ENCODE measurements at places on chromosomes 7 and 10.
A peak's percentile ranks its signal among the peaks of the same experiment; 100 is the strongest.

- no peak for DNase-seq
These were observed 166.3 kb downstream of the TNS3 start for GRCh38 chr7:47415318-47416212.

GRCh38 chr10:7277867-7278266 lies 133.0 kb downstream of the SFMBT2 start:
- no peak for DNase-seq

GRCh38 chr10:27998178-27998953 lies 513 bp downstream of the ODAD2 start:
- DNase-seq: peak; percentile 2

- no peak for DNase-seq
These were observed 281.2 kb downstream of the SKAP2 start for GRCh38 chr7:26583094-26583648.

GRCh38 chr7:12951397-12951801 lies 264.0 kb downstream of the ARL4A start:
- no peak for DNase-seq

DNA sequence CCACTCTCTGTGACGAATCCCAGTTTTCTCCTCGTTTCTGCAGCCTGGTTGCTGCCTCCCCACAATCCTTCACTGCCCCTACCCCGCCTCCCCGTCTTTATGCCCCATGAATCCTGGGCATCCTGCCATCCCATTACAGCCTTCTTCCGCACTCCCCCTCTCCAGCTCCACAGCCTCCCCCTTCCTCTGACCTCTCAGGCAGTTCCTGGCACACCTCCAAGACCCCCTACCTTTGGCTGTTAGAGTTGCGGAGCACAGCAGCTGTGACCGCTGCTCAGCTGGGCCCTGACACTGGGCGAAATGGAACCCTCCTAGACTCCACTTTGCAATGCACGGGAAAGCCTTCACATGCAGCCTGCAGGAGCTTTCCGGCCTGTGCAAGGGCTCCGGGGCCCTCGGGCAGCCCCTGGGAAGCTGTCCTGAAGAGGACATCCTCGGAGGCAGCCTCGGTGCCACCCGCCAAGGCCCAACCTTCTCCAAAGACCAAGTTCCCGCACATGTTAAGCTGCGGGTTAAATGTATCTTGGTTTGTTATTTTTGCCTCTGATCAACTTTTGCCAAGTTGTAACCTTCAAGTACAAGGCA lies 400.7 kb upstream of the MKI67 start:
- no peak for DNase-seq

GRCh38 chr7:42567051-42567450 lies 330.0 kb upstream of the GLI3 start:
- no peak for DNase-seq

DNA sequence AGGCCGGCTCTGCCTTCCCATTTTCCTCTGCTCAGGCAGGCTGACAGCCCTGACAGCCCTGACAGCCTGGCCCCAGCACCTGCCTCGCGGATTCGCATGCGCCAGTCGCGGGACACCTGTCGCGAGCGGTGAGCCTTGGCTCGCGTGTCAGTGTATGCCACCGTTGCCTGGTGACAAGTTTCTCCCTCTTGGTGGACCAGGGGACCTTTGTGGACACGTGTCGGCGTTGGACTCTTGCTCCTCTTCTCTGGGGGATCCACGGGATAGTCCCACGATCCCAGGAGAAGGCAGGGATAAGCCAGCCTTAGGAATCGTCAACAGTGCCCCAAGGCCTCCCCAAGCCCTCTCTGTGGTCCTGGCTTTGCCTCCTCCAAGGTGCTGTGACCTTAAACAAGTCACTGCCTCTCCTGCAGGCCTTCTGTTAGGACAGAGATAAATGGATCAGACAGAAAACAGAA lies 18.1 kb upstream of the ZNF273 start:
- no peak for DNase-seq

DNA sequence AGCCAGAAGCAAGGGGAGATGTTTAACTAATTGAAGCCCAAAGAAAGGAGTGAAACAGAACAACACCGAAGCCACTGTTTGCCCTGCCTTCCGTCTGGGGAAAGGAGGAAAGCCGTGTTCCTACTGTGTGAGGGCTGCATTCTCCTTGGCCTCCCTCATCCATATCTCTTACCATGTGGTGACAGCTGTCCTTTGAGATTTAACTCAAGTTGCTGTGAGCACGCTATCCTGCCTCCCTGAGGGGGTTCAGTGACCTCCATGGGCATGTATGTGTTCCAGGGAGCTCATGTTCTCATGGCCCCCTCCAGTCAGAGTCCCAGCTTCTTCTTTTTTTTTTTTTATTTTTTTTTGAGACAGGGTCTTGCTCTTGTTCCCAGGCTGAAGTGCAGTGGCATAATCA lies 26.2 kb upstream of the CRHR2 start:
- DNase-seq: no peak

DNA sequence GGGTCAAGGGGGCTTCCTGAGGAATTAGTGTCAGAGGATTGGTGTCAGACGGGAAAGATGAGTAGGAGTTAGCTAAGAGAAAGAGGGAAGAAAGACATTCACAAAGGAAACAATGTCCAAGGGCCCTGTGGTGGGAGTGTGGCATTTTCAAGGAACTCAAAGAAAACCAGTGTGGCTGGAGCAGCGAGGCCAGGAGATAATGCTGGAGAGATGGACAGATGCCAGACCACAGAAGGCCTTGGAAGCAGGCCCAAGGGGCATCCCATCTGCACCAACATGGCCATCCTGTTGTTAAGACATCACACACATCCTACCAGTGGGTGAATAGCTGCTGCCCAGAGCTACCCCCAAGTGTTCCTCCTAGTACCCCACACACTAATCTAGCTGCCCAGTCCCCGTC lies 36.1 kb upstream of the CUL1 start:
- no peak for DNase-seq

- no peak for DNase-seq
These were observed 82.3 kb downstream of the FAM241B start for GRCh38 chr10:69712342-69712741.

GRCh38 chr10:123301077-123301857 lies 147.1 kb downstream of the BUB3 start:
- DNase-seq: no peak

DNA sequence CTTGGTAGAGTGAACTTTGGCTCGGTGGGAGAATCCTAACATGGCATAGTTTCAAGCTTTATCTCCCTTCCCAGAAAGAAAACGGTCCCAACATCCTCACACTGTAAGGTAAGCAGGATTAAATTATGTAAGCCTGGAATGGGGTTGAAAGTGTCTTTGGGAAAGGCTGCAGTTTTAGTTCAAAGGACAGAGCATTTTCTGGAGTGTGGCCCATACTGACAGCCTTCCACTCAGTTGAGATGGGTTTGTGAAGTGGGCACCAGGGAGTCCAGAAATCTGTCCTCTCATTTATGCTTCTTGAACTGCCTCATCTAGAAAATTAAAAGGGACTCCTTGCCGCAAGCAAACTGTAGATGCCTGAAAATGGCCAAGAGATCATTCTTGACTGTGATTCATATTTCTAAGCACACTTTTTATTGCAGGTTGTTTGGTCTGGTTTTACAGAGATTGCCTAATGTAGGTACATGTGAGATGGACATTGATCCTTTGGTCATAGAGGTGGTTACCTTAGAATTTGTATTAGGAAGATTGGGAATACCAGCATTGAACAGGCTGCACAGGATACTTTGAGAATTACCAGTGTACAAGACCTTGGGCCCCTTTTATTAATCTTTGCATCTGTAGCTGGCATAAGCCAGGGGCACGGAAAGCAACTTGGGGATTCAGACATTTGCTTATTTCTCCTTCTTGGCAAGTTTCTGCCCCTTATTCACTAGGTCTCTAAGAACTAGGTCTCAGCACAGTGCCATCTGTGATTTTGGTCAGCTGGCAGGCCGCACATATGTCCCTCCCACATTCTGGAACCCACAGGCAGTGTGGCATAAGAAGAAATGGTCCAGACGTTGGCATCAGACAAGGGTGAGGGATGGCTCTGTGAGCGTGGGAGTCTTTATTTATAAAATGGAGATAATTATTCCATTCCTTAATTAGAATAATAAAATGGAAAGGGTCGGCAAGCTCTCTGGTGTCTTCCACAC lies 125.9 kb downstream of the GLCCI1 start:
- no peak for DNase-seq

DNA sequence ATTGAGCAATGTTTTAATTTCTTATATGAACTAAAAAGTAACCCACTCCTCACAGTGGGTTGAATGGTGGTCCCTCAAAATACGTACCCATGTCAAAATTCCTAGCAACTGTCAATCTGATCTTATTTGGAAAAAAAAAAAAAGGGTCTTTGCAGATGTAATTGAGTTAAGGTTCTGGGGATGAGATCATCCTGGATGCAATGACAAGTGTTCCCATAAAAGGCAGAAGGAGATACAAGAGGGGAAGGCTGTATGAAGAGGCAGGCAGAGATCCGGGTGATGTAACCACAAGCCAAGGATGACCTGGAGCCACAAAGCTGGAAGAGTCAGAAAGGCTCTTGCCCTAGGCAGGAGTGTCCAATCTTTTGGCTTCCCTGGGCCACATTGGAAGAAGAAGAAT lies 516.3 kb upstream of the MKI67 start:
- no peak for DNase-seq

DNA sequence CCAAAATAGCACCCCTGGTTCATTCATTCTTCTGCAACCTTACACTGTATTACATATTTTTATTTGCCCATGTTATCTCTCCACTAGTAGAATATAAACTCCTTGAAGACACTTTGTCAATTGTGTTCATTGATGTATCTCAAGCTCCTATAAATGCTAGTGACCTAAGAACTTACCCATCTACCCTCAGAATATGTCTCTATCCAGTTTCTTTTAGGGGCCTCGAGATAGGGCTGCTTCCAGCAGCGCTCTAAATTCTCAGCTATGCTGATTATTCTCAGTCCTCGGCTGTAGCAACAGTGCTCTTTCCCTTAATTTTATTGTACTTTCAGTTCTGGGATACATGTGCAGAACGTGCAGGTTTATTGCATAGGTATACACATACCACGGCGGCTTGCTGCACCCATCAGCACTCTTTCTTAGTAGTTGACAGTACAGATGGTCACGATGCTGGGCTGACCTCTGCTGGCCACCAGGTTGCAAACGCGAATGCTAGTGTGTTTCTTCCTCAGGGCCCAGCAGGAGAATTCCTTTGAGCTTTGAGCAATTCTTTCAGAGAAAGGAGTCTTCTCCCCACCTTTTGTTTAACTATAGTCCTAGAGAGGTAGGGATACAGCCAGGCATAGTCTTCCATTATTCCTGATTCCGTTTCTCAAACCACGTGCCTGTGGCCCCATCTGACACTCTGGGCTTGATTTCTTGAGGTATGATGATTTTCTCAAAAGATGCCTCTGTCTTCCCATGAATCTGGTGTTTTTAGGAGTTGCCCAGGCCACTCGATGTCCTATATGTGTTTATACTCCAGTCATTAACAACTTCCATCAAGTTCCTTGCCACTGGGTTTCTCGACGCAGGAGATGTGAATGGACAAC lies 49.1 kb upstream of the CDC14C start:
- no peak for DNase-seq
